ENCODE measurements at places on chromosomes 4 and X.

DNA sequence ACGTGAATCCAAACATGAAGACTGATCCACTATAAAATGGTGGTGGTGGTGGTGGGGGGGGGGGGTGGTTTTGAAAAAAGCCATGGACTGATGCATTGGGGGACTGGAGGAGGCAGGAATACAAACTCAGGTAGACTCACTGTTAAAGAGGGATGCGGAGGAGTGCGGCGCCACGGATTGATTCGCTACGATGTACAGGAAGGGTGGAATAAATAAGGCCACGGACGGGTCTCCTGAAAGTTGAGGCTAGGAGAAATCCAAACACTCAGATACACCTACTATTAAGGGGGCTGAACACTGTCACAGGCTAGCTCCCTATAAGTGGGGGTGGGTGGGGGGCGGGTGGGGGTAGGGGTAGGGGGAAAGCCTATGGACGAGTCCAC is 591 bp downstream of the ELK1 start:
- no peak overlapping the region for H3K4me3 ChIP-seq
- peaks cover 33% of the 10 kb centered on the region for H3K4me1 ChIP-seq
- H3K36me3 ChIP-seq: peaks cover 7% of the 10 kb centered on the region
- H3K27ac ChIP-seq: peak overlapping the region; percentile 74

DNA sequence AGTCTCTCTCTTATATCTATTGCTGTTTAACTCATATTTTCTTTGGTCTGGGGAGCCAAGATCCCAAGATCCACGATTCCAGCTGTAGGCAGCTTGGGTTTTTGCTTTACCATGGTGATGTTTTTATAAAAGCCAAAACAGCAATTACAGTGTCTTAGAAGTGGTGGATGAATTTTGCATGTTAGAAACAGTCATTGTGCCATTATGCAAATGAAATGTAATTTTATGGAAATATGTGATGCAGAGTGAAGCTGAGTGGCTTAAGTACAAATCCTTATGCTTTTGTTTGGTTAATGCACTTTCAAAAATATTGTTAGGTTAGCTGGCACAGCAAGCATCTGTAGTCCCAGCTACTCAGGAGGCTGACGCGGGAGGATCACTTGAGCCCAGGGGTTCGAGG is 32.8 kb upstream of the PTTG2 start:
- peaks cover 19% of the 10 kb centered on the region for H3K4me1 ChIP-seq
- no peaks in the 10 kb centered on the region for H3K27me3 ChIP-seq
- H3K36me3 ChIP-seq: no peaks in the 10 kb centered on the region
- no peak for DNase-seq

DNA sequence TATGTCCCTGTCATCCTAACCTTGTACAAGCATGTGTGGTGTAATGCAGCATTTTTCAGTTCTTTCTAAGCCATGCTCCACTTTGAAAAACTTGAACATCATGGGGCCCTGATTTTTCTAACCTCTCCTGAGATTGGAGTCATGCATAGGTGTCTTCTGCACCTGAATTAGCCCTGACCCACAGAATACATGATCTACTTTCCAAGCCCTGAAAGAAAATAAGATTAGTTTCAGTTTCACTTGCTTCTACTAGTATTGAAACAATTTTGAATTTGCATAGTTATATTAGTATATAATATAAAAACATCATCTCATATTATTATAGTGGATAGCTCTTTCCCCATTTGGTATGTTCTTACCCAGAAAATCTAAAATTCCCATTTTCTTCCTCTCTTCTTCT is 178.2 kb downstream of the HS3ST1 start:
- DNase-seq: no peak
- H3K27me3 ChIP-seq: no peaks in the 10 kb centered on the region
- no peak overlapping the region for H3K4me3 ChIP-seq
- H3K36me3 ChIP-seq: no peaks in the 10 kb centered on the region
- no peaks in the 10 kb centered on the region for H3K4me1 ChIP-seq
- no peak overlapping the region for H3K27ac ChIP-seq

DNA sequence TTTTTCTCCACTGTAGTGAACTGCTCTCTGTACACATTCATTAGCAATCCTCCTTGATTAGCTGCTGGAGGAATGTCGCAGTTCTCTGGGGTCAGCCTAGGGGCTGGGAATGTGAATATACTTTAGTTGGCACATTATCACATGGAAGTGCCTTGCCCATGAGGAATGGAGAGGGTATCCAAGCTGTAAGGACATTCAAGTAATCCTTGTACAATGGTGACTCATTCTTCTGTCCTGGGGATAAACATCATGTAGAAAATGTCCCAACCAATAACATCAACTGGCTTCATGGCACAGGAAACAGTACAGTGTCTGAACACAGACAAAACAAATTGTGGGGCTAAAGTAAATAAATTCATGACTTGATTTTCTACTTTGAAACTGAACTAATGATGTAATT is 147.1 kb downstream of the GLRA2 start:
- no peak overlapping the region for H3K4me3 ChIP-seq
- no peaks in the 10 kb centered on the region for H3K36me3 ChIP-seq
- no peaks in the 10 kb centered on the region for H3K27me3 ChIP-seq
- H3K27ac ChIP-seq: no peak overlapping the region
- no peak for DNase-seq
- no peaks in the 10 kb centered on the region for H3K4me1 ChIP-seq

- DNase-seq: no peak
- H3K27me3 ChIP-seq: no peaks in the 10 kb centered on the region
- H3K36me3 ChIP-seq: no peaks in the 10 kb centered on the region
- H3K4me3 ChIP-seq: no peak overlapping the region
Measured at GRCh38 chrX:136453771-136454170, 34.0 kb upstream of the BRS3 start.

DNA sequence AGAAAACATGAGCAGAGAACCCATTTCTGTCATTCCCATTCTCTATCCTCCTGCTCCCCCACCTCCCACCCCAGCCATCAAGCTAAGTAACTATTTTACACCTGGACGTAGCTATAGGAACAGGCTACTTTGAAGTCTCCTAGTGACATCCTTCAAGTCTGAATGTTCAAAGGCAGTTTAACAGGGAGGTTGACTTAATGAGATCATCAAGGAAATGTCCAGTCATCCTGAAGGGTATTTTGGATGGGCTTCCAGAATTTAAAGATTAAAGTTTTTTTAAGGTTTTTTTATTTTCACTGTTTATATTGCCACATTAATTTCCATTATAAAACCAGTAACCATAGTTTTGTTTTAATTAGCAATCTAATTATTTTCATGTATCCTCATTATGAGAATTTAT is 41.1 kb downstream of the HPF1 start:
- DNase-seq: no peak
- no peaks in the 10 kb centered on the region for H3K4me1 ChIP-seq
- H3K4me3 ChIP-seq: no peak overlapping the region
- no peaks in the 10 kb centered on the region for H3K27me3 ChIP-seq
- peaks cover 7% of the 10 kb centered on the region for H3K36me3 ChIP-seq

DNA sequence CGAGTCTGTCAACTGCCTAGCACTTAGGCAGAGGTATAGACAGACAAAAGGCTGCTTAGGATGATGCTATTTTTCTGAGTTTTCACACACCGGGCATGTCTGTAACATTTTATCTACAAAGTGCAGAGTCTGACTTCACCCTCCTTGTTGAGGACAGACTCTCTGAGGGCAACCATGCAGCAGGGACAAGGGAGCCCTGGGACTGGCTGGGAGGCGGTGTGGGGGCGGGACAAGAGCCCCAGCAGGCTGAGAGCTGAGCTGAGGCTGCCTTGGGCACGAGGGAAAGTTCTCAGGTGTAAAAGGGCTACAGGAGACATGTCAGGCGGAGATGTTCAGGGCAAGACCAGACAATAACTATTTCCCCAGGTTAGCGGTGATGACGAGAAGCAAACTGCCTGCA is 81.6 kb downstream of the GATB start:
- H3K4me3 ChIP-seq: no peak overlapping the region
- no peaks in the 10 kb centered on the region for H3K36me3 ChIP-seq
- H3K4me1 ChIP-seq: no peaks in the 10 kb centered on the region
- no peaks in the 10 kb centered on the region for H3K27me3 ChIP-seq
- no peak overlapping the region for H3K27ac ChIP-seq

GRCh38 chr4:25133132-25133531 is 27.1 kb downstream of the SEPSECS start:
- H3K27me3 ChIP-seq: no peaks in the 10 kb centered on the region
- no peak for DNase-seq
- H3K4me1 ChIP-seq: no peaks in the 10 kb centered on the region
- no peak overlapping the region for H3K27ac ChIP-seq
- no peak overlapping the region for H3K4me3 ChIP-seq
- H3K36me3 ChIP-seq: no peaks in the 10 kb centered on the region

- peaks cover 52% of the 10 kb centered on the region for H3K4me1 ChIP-seq
- no peaks in the 10 kb centered on the region for H3K36me3 ChIP-seq
- no peaks in the 10 kb centered on the region for H3K27me3 ChIP-seq
- H3K27ac ChIP-seq: peak overlapping the region; percentile 62
Measured at GRCh38 chrX:65595460-65595876, 60.9 kb upstream of the LAS1L start.

DNA sequence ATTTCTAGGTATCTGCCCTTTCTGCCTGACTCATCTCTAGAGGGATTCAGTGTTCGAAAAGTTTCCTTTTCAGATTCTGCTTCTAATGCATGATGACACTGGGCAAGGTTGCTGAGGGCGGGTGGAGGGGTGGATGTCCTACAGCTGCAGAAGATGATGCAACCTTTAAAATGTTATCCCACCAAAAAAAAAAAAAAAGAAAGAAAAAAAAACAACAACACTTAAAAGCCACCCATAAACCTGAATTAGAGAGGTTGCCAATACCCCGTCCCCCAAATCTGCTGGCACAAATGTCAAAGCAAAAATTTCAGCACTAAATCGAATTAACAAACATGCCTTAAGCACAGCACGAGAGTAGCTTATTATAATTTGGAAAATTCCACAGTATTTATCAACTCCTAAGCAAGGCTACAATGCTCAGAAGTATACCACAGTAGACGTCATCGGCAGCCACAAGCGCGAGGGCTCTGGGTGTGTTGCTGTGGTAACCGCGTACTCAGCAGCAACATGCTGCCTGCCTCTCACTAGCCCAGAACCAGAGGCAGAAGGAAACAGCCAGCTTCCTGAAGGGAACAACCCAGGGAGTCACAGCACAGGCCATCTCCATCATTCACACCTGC is 167.5 kb upstream of the MAP3K15 start:
- peak; percentile 89 for DNase-seq
- peaks cover 89% of the 10 kb centered on the region for H3K4me1 ChIP-seq
- H3K27me3 ChIP-seq: no peaks in the 10 kb centered on the region

GRCh38 chr4:39608451-39608850 is 30.2 kb downstream of the SMIM14 start:
- no peaks in the 10 kb centered on the region for H3K4me1 ChIP-seq
- H3K27ac ChIP-seq: no peak overlapping the region
- no peaks in the 10 kb centered on the region for H3K36me3 ChIP-seq
- no peak for DNase-seq

DNA sequence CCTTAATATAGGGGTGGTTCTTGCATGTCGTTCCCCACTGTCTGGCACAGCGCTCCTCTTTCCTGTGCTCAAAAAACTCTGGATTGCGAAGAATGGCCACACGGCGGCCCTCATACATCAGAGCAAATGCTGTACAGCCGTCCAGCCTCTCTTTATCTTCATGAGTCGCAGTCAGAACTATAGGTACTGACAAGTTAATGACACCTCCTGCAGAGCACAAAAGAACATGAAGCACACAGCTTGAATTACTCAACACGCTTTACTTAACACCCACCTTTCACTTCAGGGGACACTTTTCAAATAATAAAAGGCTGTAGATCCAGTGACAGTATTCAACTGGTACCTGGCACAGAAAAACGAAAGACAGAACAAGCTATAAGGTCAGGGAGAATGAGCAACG is 65.3 kb downstream of the PAPSS1 start:
- no peak overlapping the region for H3K27ac ChIP-seq
- DNase-seq: no peak
- H3K4me3 ChIP-seq: no peak overlapping the region

- DNase-seq: no peak
- H3K27ac ChIP-seq: no peak overlapping the region
- H3K27me3 ChIP-seq: no peaks in the 10 kb centered on the region
- no peaks in the 10 kb centered on the region for H3K36me3 ChIP-seq
- no peaks in the 10 kb centered on the region for H3K4me1 ChIP-seq
Measured at GRCh38 chr4:86294883-86295282, 65.0 kb downstream of the MAPK10 start.

DNA sequence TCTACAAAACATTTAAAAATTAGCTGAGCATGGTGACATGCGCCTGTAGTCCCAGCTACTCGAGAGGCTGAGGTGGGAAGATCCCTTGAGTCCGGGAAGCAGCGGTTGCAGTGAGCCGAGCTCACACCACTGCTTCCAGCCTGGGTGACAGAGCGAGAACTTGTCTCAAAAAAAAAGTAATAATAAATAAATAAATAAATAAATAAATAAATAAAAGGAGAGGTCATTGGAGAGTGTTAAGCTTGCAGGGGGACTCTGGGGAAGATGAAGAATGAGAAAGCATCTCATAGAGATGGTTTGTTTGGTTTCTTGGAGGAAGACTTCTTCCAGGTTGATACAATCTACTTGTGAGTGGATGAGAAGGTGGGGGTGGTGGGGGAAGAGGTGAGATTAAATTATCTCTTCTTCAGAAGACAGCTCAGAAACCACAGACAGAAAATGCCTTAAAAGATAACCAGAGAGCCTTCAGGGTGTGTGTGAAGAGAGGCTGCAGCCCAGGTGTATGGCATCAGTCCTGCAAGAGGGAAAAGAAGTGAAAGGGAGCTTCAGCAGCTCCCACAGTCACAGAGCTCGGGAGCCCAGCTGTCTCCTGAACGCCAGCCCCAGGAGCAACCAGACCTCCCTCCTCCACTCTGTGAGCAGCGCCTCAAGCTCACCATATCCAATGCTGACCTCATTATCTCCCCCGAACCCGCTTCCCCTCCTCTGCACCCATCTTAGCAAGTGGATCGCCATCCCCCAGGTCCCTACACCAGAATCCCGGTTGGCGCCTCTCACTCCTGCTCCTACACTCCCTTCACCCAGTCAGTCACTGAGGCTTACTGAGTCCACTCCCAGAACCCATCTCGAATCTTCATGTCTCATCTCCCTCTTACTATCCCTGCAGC is 48.2 kb downstream of the RBM47 start:
- no peaks in the 10 kb centered on the region for H3K4me1 ChIP-seq
- no peak for DNase-seq
- H3K36me3 ChIP-seq: no peaks in the 10 kb centered on the region
- H3K27ac ChIP-seq: no peak overlapping the region
- H3K4me3 ChIP-seq: no peak overlapping the region
- H3K27me3 ChIP-seq: no peaks in the 10 kb centered on the region

GRCh38 chrX:108091878-108092291 is 307 bp downstream of the ATG4A start:
- H3K4me1 ChIP-seq: peaks cover 22% of the 10 kb centered on the region
- H3K27ac ChIP-seq: peak overlapping the region; percentile 81

- no peaks in the 10 kb centered on the region for H3K4me1 ChIP-seq
- no peak overlapping the region for H3K27ac ChIP-seq
- no peak for DNase-seq
- no peak overlapping the region for H3K4me3 ChIP-seq
Measured at GRCh38 chrX:30910124-30910860, 21.2 kb upstream of the TAB3 start.

GRCh38 chrX:148904421-148905111 is 404.1 kb downstream of the AFF2 start:
- H3K27me3 ChIP-seq: no peaks in the 10 kb centered on the region
- H3K4me1 ChIP-seq: no peaks in the 10 kb centered on the region
- H3K27ac ChIP-seq: no peak overlapping the region
- H3K36me3 ChIP-seq: no peaks in the 10 kb centered on the region
- H3K4me3 ChIP-seq: no peak overlapping the region
